ENCODE measurements at places on chromosomes 1 and 21. TPM values are rescaled to one million over a fixed set of nuclear protein-coding genes. Genes with fewer than 3 reads are reported as not detected.

The SEMA6C gene
- not detected for polyA plus RNA-seq

DNA sequence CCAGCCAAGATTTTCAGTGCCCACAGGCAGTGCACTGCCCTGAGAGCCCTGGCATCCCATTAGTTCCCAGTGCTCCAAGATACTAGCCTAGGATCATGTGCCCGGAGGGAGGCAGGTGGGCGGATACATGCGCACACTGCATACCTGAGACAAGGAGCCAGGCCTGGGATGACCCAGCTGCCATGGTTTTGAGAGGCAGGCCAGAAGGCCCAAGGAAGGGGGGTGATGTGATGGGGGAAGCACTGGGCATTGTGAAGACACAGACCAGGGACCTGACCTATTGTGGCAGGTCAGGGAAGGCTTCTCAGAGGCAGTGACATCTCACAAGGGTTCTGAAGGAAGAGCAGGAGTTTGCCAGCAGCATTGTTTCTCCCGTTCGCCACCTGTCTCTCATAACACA is 3.6 kb downstream of the ZC3H12A start:
- peaks cover 72% of the 10 kb centered on the region for H3K4me1 ChIP-seq
- peak overlapping the region; percentile 99 for H3K27ac ChIP-seq
- no peaks in the 10 kb centered on the region for H3K27me3 ChIP-seq
- DNase-seq = no peak
- H3K4me3 ChIP-seq = peak overlapping the region; percentile 96

GRCh38 chr21:43739621-43740435 is 20.9 kb downstream of the PDXK start:
- peak overlapping the region; percentile 95 for H3K27ac ChIP-seq
- peaks cover 12% of the 10 kb centered on the region for H3K4me1 ChIP-seq
- peaks cover 2% of the 10 kb centered on the region for H3K36me3 ChIP-seq

- no peak overlapping the region for H3K27ac ChIP-seq
- H3K27me3 ChIP-seq = no peaks in the 10 kb centered on the region
- peaks cover 12% of the 10 kb centered on the region for H3K36me3 ChIP-seq
- H3K4me3 ChIP-seq = no peak overlapping the region
Measured at GRCh38 chr1:156320560-156320959, 17.5 kb downstream of the CCT3 start.

The S100A7 gene
- not detected for polyA plus RNA-seq

GRCh38 chr1:54604572-54605370 is 18.6 kb downstream of the FAM151A start:
- H3K27ac ChIP-seq = peak overlapping the region; percentile 45
- DNase-seq = no peak
- no peak overlapping the region for H3K4me3 ChIP-seq

GRCh38 chr1:75548721-75549480 is 62.0 kb downstream of the SLC44A5 start:
- H3K4me1 ChIP-seq = no peaks in the 10 kb centered on the region
- H3K36me3 ChIP-seq = no peaks in the 10 kb centered on the region
- H3K27ac ChIP-seq = no peak overlapping the region

DNA sequence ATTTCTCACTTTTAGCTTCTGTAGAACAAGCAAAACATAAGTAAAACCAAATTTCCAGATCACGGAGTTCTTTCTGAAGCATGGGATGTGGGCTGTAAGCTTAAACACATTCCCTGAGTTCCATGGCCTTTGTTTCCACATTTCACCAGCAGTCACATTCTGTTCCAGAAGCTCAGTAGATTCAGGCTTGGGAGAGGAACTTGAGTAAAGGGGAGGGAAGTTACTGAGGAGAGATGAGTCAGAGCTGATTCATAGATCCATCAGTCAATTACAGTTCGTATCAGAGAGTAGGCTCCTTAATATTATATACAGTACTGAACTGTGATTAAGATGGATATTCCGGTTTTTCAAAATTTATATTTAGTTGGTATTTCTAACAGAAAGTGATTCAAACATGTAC is 614.3 kb downstream of the NCAM2 start:
- H3K36me3 ChIP-seq = no peaks in the 10 kb centered on the region
- H3K4me1 ChIP-seq = no peaks in the 10 kb centered on the region
- no peak for DNase-seq

- H3K4me1 ChIP-seq = no peaks in the 10 kb centered on the region
- H3K4me3 ChIP-seq = no peak overlapping the region
- H3K27me3 ChIP-seq = no peaks in the 10 kb centered on the region
Measured at GRCh38 chr21:35326677-35327076, 277.6 kb upstream of the RUNX1 start.

GRCh38 chr1:187262731-187263130 is 434.0 kb downstream of the PLA2G4A start:
- no peaks in the 10 kb centered on the region for H3K4me1 ChIP-seq
- no peak for DNase-seq
- no peak overlapping the region for H3K4me3 ChIP-seq
- no peaks in the 10 kb centered on the region for H3K36me3 ChIP-seq

DNA sequence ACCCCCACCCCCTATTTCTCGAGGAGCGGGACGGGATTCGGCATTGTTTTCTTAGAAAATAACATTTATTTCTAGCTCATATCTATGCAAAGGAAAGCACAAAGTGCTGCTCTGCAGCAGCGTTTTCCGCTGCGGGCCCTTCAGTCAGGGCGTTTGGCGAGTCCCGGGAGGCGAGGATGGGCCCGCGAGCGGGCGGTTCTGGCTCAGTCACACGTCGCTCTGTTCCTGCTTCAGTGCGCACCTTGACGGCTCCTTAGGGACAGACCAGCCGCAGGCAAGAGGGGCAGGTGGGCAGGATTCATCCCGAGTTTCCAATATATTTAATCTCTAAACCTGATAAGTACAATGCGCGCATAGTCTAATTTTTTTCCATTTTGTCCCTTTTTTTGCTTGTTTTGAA is 5.7 kb downstream of the DMRTA2 start:
- peak overlapping the region; percentile 59 for H3K4me3 ChIP-seq
- DNase-seq = no peak
- H3K36me3 ChIP-seq = peaks cover 35% of the 10 kb centered on the region
- peak overlapping the region; percentile 60 for H3K27ac ChIP-seq

DNA sequence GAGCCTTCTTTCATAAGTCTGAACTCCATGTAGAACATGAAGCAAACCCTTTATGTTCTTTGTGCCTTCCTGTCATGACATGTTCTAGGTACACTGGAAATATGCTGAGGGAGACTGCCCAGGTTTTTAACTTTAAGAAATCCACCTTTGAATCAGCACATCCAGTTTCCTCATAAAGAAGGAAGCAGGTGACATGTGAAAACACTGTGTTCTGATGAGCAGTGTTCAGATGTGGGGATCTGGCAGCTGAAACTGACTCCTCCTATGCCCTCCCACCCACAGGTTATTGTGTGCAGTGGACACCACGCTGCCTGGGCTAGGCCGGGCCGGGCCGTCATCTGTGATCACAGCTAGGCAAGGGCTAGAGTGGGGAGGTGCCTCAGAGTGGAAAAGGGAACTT is 51.1 kb downstream of the CNN3 start:
- peaks cover 28% of the 10 kb centered on the region for H3K27me3 ChIP-seq
- no peak overlapping the region for H3K27ac ChIP-seq
- no peaks in the 10 kb centered on the region for H3K4me1 ChIP-seq

DNA sequence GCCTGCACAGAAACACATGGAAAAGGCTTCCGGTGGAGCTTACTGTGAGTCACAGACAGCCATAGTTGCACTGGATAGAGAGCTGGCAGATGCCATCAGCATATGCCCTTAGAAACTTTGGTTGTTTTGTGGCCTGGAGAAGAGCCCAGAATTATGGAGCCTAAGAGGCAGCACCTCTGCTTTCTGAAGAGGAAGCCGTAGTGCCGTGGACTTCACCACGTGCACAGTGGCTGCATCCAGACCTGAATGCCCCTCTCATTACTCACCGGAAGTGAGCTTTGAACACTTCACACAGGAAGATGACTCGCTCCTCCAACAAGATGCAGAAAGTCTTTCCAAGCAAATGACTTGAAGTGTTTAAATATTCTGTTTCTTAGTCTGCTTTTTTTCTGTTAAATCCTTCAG is 28.4 kb downstream of the JUN start:
- H3K36me3 ChIP-seq = no peaks in the 10 kb centered on the region
- H3K4me3 ChIP-seq = no peak overlapping the region
- no peaks in the 10 kb centered on the region for H3K27me3 ChIP-seq
- H3K27ac ChIP-seq = no peak overlapping the region

- no peak overlapping the region for H3K4me3 ChIP-seq
- DNase-seq = no peak
- no peaks in the 10 kb centered on the region for H3K4me1 ChIP-seq
- H3K27me3 ChIP-seq = no peaks in the 10 kb centered on the region
- no peaks in the 10 kb centered on the region for H3K36me3 ChIP-seq
Measured at GRCh38 chr1:169150641-169151337, 44.3 kb downstream of the ATP1B1 start.

DNA sequence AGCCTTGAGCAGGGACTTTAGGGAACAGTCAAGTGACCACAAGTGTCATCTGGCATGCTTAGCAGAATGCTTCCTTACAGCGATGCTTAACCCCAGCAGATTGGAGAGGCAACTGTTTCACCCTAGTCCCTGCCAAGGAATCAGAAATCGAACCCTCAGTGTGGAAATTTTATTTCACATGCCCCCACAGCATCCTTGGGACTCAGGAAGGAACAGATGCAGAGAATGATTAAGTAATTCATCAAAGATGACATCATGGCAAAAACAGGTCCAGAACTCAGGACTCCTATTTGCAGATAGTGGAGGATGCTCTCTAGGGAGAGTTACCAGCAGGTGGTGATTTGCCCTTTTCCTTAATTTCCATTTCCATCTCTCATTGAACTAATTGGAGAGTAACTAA is 333.0 kb upstream of the KAZN start:
- H3K4me3 ChIP-seq = no peak overlapping the region
- peaks cover 38% of the 10 kb centered on the region for H3K27me3 ChIP-seq
- H3K36me3 ChIP-seq = no peaks in the 10 kb centered on the region

- peaks cover 15% of the 10 kb centered on the region for H3K4me1 ChIP-seq
- peaks cover 4% of the 10 kb centered on the region for H3K27me3 ChIP-seq
- H3K36me3 ChIP-seq = no peaks in the 10 kb centered on the region
- no peak for DNase-seq
- peak overlapping the region; percentile 62 for H3K4me3 ChIP-seq
Measured at GRCh38 chr1:93415296-93415695, 32.6 kb upstream of the FNBP1L start.

- no peak overlapping the region for H3K27ac ChIP-seq
- no peak for DNase-seq
Measured at GRCh38 chr21:17577701-17578100, 35.0 kb downstream of the BTG3 start.

The TNFAIP8L2 gene
- polyA plus RNA-seq = 5.0 TPM

GRCh38 chr1:59020151-59020997 is 236.5 kb upstream of the JUN start:
- no peaks in the 10 kb centered on the region for H3K27me3 ChIP-seq
- no peaks in the 10 kb centered on the region for H3K36me3 ChIP-seq
- H3K4me1 ChIP-seq = peaks cover 29% of the 10 kb centered on the region

The AHDC1 gene
- 0.63 TPM for polyA plus RNA-seq

DNA sequence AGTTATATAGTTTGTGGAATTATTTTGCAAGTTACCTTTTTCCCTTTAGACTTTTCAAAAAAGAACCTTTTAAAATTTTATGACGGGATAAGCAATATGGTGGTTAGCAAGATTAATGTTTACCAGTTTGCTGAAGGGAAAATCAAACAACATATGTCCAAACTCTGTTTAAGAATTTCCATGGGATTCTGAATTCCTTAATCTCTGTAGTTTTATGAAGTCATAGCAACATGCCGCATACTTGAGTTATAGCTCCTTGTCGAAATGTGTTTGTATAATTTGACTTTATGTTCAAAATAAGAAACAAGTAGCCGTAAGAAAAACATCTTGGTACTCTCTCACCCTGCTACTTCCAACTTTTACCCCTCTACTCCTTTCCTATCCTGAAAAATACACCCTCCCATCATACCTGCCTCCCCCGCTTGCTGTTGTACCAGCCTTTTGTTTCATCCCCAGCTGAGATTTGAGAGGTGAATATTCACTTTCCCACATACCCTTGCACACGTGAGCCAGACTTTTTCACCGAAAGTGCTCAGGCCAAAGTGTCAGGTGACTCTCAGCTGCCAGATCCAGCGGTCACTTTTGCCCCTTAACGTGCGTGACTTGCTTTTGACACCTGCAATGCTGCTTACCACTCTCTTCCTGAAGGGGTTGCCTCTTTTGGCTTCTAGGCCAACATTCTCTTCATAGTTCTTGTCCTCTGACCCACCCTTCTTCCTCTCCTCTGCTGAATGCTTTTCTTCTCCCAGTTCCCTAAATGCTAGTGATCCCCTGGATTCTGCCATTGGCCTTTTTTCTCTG is 83.5 kb upstream of the ZNF326 start:
- DNase-seq = no peak
- H3K36me3 ChIP-seq = peaks cover 8% of the 10 kb centered on the region
- H3K4me1 ChIP-seq = peaks cover 31% of the 10 kb centered on the region
- peak overlapping the region; percentile 47 for H3K27ac ChIP-seq
- H3K4me3 ChIP-seq = no peak overlapping the region
